NCI-H187 treated with DMSO at 0.1 percent for 48 hours (cell line): ENCODE measurements at places on chromosomes 11 and 22.

GRCh38 chr11:122745111-122745510 is 89.6 kb downstream of the UBASH3B start:
- no peak for DNase-seq

DNA sequence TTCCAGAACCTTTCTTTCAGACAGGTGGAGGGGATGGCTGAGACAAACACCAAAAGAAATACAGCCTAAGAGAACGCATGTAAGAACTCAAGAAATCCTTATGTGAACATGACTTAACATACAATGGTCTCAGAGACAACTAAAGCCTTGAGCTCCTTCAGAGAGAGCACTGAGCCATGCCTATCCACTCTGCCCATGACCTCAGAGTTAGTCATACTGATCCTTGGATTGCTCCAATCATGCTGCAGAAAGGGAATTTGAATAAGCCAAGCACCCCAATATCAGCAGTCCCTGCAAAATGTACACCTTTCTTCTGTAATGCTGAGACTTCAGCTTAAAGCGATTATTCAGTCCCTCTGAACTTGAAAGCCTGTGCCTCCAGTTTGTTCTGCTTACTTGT is 43.2 kb upstream of the CHKA start:
- DNase-seq: no peak

GRCh38 chr11:8038393-8038792 is 42.6 kb upstream of the TUB start:
- no peak for DNase-seq

GRCh38 chr11:21511835-21512440 is 680.9 kb upstream of the ANO5 start:
- DNase-seq: peak; percentile 44

DNA sequence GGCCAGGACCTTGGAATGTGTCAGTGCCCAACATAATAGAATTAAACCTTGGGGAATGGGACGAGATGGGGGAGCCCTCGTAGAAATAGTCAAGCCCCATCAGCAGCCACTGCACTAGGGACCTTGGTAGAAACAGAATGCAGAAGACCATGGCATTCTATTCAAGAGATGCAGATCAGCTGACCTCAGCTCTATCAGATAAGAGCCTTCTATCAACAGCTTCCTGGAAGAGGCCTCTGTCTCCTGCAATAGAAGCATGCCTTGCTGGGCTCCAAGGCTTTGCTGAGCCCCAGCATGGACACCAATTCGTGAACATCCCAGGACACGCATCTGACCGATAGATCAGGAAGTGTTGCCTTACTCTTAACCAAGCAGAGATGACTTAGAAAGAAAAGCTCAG is 27.5 kb upstream of the FLI1 start:
- DNase-seq: no peak

DNA sequence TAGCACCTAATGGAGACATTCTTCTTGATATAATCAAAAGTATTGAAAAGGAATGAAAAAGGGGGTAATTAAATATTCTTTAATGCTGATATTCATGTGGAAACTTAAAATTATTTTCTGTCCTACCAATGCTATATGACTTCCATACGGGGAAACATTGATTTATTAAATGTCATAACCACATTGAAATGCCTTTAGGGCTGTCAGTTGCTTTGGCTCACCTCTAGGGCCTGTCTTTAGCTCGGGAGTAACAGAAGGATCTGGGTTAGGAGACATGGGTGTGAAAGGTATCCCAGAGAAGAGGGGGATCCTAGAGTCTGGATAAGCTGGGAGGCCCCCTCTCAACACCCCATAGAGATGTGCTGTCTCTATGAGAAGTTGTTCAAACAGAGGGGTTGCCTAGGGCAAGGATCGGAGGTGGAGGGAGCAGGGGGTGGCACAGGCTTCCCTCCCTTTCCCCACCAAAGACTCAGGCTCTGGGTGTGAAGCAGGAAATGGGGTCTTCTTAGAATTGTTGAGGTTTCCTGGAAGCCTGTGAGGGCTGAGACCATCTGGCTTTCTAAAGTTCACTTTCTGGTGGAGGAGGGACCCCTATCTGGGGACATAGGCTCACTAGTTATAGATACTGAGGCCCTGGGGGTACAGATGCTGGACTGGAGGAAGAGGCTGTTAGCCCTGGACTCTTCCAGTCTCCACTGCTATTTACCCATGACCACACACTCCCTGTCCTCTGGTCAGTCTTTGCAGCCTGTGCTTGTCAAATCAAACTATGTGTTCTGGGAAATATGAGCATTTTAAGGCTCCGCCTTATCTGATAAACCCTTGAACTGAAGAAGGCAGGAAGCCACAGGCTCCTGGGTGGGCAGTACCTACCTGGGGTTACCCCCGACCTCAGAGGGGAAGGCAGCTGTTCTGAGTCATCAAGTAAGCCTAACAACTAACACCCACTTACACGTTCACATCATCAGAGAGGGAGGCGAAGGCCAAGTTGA is 55.8 kb upstream of the RRAS2 start:
- no peak for DNase-seq

GRCh38 chr11:10275714-10276113 is 18.3 kb downstream of the SBF2 start:
- DNase-seq: no peak

- DNase-seq: no peak
Measured at GRCh38 chr11:92717240-92717639, 252.2 kb upstream of the MTNR1B start.

GRCh38 chr22:20940186-20940651 is 23.0 kb downstream of the CRKL start:
- DNase-seq: no peak

DNA sequence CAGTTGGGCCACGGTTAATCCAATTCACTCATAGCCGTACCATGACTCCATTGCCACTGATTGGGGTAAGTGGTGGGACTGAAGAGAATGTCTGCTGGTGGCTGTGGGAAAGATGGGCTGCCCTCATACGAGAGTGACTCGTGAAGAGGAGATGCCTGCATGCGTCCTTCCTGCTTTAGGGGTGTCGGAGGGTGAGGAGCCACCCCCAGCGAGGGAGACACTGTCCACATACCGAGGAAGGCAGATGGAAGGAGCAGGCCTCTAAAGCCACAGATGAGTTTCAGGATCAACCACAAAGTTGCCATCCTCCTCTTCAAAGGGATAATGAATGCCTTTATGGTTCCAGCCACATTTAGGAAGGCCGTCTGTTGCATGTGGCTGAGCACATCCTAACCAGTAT is 83.2 kb downstream of the GRIK4 start:
- DNase-seq: no peak
